AG09319 (cell line): ENCODE measurements at places on chromosomes 11 and 22.

GRCh38 chr11:102240502-102240901, 76.8 kb upstream of the BIRC3 start:
- DNase-seq = no peak

- DNase-seq = no peak
Measured at GRCh38 chr11:126197277-126197939, 14.0 kb downstream of the RPUSD4 start.

GRCh38 chr11:26297189-26297975, 34.5 kb upstream of the ANO3 start:
- DNase-seq = peak; percentile 29

DNA sequence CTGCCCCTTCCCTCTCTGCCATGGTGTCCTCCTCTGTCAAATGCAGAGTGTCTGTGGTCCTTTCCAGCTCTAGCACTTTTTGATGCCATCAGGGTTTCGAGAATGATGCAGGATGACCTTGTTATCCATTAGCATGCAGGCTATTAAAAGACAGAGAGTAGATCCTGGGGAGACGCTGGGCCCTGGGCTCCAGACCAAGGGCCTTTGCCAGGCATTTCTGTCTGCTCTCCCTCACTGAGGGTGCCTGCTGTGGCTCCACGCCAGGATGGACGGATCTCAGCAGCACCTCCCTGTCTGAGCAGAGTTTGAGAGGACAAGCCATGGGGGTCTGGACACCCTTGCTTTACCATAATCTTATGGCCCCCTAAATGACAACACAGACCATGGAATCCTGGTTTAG, 110.8 kb upstream of the CD82 start:
- no peak for DNase-seq

- DNase-seq = no peak
Measured at GRCh38 chr11:40732132-40732531, 727.3 kb downstream of the LRRC4C start.

DNA sequence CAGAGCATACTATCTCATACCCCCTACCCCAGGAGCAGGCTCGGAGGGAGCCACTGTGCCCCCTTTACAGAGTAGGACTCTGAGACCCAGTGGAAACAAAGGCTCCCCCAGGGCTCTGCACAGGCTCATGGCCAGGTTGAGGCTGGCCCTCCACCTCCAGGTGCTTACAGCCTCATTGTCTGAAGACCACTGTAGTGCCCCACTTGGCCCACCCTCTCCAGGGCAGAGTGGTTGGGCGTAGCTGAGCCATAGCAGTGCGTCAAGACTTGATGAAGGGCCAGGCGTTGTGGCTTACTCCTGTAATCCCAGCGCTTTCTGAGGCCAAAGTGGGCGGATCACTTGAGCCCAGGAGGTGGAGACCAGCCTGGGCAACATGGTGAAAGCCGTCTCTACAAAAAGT, 1.7 kb downstream of the ANKRD13D start:
- DNase-seq = no peak

- DNase-seq = no peak
Measured at GRCh38 chr22:32858957-32859356, 57.5 kb downstream of the TIMP3 start.

GRCh38 chr11:15406851-15407351, 292.2 kb downstream of the INSC start:
- no peak for DNase-seq

- no peak for DNase-seq
Measured at GRCh38 chr11:255176-255575, 18.4 kb downstream of the PSMD13 start.

DNA sequence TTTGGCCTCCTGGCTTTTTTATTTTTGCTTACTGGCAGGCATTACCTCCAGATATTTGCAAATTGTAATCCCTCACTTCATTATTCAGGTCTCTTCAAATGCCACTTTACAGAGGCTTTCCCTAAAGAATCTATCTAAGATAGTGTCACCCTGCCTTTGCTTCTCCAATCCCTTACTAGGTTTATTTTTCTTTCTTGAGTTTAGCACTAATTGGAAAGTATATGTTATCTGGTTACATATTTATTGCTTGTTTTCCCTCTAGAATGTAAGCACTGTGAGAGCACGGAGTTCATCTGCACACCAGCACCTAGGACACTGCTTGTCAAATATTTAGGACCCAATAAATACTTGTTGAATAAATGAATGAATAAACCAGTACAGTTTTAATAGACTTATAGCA, 3.5 kb downstream of the KIF18A start:
- no peak for DNase-seq

- no peak for DNase-seq
Measured at GRCh38 chr11:94673951-94674491, 94.1 kb upstream of the AMOTL1 start.
